NCI-H460 (cell line): ENCODE measurements at places on chromosomes 4 and X.

- DNase-seq: no peak
These were observed 150.1 kb downstream of the DIPK2B start for GRCh38 chrX:45050558-45050957.

- DNase-seq: no peak
These were observed 65.6 kb downstream of the JAKMIP1 start for GRCh38 chr4:6134612-6135220.

DNA sequence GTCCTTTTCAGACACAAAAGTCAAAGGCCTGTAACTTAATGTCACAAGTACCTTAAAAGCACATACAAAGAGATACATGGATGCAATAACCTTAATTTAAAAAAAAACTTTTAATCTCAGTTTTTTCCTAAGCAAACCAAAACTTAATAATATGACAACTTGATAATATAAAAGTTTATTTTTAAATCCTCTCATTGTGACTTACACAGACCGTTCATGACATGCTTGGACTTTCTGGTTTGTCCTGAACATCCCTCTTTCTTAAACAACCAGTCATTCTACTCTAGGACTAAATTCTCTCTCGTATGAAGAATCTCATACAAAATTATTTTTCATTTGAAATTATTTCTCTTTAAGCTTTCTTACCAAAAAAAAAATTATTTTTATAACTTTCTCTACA is 43.1 kb upstream of the CYP2U1 start:
- no peak for DNase-seq

DNA sequence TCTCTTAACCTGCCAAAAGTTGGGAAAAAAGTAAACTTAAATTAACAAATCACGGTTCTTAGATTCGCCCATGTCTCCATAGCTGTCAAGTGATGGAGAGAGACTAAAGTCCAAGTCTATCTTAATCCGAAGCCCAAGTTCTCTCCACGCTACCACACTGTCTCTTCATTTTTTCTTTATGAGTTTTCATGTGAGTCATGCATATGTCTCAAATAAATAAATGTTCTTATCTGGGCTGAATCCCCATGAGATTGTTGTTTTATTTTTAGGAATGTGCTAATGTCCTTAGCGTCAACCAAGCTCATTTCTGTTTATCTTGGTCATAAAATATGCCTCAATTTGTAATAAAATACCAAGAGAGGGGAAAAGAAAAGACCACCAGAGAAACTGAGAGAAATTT is 169.3 kb downstream of the RCHY1 start:
- no peak for DNase-seq

DNA sequence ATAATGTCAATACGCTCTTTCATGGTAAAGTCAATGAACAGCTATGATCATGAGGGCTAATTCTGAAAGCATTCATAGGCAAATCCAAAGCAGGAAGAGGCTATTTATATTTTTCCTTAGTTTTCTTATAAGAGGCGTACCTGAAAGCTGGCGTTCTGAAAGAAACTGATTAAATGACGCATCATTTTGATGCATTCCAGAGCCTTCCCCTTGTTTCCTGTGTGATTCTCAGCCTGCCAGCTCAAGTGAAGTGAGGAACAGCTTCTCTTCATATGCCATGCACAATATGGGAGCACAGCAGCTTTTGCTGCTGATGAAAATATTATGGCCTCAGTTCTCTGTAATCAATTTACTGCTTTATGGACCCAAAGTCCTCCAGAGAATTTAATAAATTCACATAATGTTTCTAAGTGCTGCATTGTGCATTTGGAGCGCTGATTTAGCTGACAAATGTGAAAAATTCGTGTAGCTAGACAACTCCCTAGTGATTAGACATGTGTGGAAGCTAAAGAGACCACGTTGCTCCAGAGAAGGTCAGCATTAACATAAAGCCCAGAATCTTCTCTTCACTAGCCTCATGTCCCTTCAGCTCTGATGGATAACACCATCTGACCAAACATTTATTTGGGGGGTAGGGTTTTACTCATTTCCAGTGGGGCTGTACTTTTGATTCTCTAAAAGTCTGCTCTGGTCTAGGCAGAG is 110.8 kb downstream of the GPAT3 start:
- no peak for DNase-seq

DNA sequence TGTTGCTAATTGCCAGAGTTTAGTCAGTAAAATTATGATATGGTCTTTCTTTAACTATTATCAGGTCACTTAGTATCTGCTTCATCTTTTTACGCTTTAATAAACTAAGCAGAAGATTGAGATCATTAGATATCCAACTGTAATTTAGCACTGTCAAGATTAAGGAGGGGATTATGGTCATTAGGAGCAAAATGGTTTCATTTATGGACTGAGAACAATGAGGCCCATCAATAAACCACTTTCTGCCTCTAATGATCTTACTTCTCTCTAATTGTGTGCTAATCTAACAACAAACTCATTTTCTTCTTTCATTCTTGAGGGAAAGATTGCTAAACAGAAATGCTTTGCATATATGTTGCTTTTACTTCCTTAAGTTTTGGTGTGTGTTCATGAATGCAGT is 340.4 kb downstream of the RPA4 start:
- DNase-seq: no peak

DNA sequence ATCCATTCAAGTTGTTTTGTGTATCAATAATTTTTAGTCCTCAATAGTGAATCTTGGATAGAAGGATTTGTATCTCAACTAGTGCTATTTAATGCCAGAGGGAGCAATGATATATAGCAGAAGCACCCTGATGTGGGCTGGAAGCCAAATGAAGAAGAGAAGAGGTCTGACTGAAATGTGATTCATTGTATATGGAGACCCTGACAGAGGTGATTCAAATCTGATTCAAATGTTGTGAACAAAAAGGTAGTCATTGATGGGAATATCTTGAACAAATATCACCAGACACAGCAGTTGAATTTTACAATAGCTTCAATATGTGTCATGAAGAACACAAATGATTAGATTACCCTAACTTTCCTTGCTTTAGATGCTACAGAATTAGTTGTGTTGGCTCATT is 27.5 kb upstream of the SULT1B1 start:
- no peak for DNase-seq

- no peak for DNase-seq
These were observed 57.1 kb downstream of the CCDC149 start for GRCh38 chr4:24855741-24856140.

GRCh38 chr4:106231931-106232330 is 84.1 kb downstream of the TBCK start:
- no peak for DNase-seq

DNA sequence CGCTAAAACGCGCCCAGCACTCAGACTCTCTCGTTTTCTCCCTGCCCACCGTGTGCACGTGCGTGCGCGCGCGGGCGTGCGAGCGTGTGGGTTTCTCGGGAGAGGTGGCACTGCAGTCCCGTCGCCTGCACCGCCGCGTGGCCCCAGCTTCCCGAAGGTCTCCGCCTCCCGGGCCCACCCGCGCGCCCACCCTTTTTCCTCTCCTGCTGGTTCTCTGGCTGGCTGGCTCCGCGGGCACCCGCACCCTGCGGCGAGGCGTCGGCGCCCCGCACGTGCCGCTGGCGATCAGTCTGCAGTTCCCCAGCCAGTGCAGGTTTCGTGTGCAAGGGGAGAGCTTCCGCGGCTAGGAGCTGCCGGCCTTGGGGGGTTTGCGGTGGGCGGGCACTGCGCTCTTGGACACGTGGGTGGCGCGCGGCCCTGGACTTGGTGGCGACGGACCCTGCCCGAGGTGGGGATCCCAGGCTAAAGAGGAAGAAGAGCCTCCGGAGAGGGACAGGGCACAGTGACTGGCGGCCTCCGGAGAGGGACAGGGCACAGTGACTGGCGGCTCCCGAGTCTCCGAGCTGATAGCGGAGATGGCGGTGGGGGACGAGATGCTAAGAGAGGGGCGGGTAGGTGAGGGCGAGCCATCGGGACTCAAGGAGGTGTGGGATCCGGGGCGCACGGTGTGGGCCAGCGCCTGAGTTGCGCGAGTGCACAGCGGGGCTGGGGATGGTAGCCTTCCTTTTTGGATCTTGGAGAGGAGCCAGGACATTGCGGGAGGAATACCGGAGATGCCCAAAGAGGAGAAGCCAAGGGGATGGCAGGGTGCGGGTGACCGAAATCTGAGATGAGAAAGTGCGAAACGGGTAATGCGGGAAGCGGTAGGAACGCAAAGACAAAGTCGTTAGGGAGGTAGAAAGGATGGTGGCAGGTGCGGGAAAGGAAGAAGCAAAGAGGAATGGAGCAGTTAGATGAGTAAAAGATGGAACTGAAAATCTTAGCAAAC is at the start of gene FAM184B:
TSS of gene FAM184B (minus strand) at position 322 of the 988 bp plus-strand sequence. CDS start 322 bp downstream, outside the sequence.
- DNase-seq: no peak

DNA sequence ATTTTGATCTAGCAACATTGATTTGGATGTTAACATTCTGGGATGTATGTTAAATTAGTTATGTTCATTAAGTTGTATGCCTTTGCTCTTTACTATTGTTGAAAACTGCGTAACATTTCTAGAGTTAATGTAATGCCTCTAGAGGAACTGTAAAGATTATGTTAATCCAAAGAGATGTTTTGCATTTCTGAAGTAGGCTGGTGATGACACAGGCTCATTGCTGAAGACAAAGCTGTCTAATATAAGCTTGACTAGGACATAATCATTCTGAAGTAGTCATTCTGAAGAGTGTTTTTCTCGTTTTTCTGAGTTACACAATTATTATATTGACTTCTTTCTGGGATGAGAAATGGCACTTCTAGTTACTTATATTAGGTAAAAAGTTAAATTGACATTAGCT is 72.9 kb downstream of the LRP2BP start:
- no peak for DNase-seq

GRCh38 chr4:112939901-112940300 is 109.6 kb upstream of the ANK2 start:
- no peak for DNase-seq
